ENCODE measurements at places on chromosomes 16 and 17. TPM values are rescaled to one million over a fixed set of nuclear protein-coding genes. Genes with fewer than 3 reads are reported as not detected.

Gene KRT25
- not detected for total RNA-seq

Gene SULT1A4
- 2.1 TPM for total RNA-seq

Gene PNMT
- total RNA-seq = 0.23 TPM

Gene GAST
- not detected for total RNA-seq

Gene RNF43
- 0.67 TPM for total RNA-seq

Gene RNF213
- total RNA-seq = 152 TPM

Gene CD7
- total RNA-seq = 295 TPM

Gene CHD9
- 16.8 TPM for total RNA-seq

Gene ZSCAN10
- not detected for total RNA-seq

Gene FBXW10
- 0.19 TPM for total RNA-seq

Gene KRTAP2-2
- not detected for total RNA-seq
